Smooth muscle cell of the pulmonary artery (primary cell): ENCODE measurements at places on chromosomes 7 and 10. TPM values are rescaled to one million over a fixed set of nuclear protein-coding genes. Genes with fewer than 3 reads are reported as not detected.

The SSBP1 gene
- 77.1 and 90.1 TPM in 2 replicates for total RNA-seq

The CPA5 gene
- 0.07 TPM in 1 of 2 replicates, not detected in the other for total RNA-seq

The SORCS3 gene
- 0.03 TPM in 1 of 2 replicates, not detected in the other for total RNA-seq

The DNAJC12 gene
- total RNA-seq, result 1.3 and 4.8 TPM in 2 replicates

The C10orf90 gene
- total RNA-seq, result 0.13 and 0.26 TPM in 2 replicates

The AGMO gene
- 0.10 and 5.5 TPM in 2 replicates for total RNA-seq

The OR6B1 gene
- not detected in 2 replicates for total RNA-seq

The RINT1 gene
- 14.8 and 19.6 TPM in 2 replicates for total RNA-seq

The FGL2 gene
- total RNA-seq, result 86.5 and 91.3 TPM in 2 replicates

The CYP26C1 gene
- total RNA-seq, result 0.07 and 0.10 TPM in 2 replicates

The C10orf143 gene
- 0.13 and 0.30 TPM in 2 replicates for total RNA-seq

The GNB2 gene
- 134 and 142 TPM in 2 replicates for total RNA-seq

The LHFPL3 gene
- not detected in 2 replicates for total RNA-seq
